Fibroblast of the aortic adventitia (primary cell): ENCODE measurements at places on chromosomes 1 and 21. TPM values are rescaled to one million over a fixed set of nuclear protein-coding genes. Genes with fewer than 3 reads are reported as not detected.

C1orf210 gene
- not detected in 2 replicates for total RNA-seq

H3-3A gene
- 56.7 and 164 TPM in 2 replicates for total RNA-seq

TRIM17 gene
- 7.0 TPM in 1 of 2 replicates, not detected in the other for total RNA-seq

GSTM5 gene
- 6.1 and 13.0 TPM in 2 replicates for total RNA-seq

FAM72D gene
- total RNA-seq, result 2.2 TPM in 1 of 2 replicates, not detected in the other

MPL gene
- total RNA-seq, result not detected in 2 replicates

TMEM234 gene
- 18.3 and 21.0 TPM in 2 replicates for total RNA-seq

DNA sequence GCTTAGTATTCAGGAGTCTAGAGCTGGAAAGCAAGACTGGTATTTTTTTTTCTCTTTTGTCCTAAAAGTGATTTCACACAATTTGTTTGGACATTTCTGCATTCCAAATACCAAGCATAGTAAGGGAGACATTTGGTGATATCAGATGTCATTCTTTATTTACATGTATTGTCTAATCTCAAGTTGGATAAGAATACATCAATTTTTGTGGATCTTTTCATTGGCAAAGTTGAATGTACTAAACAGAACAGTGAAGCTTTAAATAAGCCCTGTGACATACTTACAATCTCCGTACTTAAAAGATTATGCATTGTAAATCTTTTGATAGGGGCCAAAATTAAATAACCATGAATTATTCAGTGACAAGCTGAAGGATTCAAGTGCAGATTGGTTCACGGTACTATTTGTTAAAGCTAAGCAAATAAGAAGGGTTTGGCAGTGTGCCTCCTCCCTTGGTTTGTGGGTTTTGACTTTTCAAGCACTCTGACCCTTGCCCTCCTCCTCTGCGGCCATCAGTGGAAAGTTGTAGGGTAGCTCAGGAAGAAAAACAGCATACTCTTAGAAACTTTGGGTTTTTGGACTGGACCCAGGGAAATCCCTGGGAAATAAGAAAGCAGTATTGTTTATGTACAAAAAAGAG is 663.7 kb downstream of the ADGRL2 start:
- peak; percentile 53 for DNase-seq

DNA sequence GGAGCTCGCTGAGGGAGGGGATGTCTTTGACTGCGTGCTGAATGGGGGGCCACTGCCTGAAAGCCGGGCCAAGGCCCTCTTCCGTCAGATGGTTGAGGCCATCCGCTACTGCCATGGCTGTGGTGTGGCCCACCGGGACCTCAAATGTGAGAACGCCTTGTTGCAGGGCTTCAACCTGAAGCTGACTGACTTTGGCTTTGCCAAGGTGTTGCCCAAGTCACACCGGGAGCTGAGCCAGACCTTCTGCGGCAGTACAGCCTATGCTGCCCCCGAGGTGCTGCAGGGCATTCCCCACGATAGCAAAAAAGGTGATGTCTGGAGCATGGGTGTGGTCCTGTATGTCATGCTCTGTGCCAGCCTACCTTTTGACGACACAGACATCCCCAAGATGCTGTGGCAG is 1.4 kb downstream of the TSSK3 start:
- no peak for DNase-seq

DNA sequence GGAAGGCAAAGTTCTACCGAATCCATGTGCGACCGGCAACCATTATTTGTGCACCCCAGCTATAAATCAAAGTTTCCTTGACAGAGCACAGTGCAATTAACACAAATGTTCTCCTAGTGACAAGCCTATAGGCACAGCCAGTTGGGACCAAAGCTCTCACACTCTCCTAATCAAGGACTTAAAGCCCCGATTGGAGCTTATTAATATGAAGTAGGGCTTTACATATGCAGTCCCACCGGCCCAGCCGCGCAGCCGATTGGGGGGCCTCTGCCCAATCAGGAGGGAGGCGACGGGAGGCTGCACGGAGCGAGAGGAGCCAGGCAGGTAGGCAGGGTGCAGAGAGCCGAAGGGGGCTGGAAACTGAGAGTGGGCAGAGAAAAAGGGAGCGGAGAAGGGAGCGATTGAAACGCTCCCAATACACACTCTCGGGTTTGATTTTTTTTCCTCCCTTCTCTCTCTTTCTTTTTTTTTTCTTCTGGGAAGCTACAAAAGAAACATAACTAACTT is at the start of gene ESRRG:
Gene ESRRG (minus strand): TSS at position 156 of the 507 bp plus-strand sequence. CDS start 130 bp downstream, at position 26.
- DNase-seq, result no peak

DNA sequence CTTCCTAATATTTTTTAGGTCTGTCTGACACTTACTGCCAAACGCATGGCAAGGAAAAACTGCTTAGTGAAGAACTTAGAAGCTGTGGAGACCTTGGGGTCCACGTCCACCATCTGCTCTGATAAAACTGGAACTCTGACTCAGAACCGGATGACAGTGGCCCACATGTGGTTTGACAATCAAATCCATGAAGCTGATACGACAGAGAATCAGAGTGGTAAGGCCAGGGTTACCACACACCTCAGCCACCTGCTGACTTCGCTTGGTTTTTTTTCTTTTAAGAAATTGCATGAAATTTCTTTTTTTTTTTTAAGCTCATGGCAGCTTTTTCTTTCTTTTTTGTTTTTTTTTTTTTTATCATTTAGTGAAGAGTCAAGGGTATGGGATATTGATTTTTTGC is 17.2 kb downstream of the ATP1A1 start:
- DNase-seq, result no peak

DNA sequence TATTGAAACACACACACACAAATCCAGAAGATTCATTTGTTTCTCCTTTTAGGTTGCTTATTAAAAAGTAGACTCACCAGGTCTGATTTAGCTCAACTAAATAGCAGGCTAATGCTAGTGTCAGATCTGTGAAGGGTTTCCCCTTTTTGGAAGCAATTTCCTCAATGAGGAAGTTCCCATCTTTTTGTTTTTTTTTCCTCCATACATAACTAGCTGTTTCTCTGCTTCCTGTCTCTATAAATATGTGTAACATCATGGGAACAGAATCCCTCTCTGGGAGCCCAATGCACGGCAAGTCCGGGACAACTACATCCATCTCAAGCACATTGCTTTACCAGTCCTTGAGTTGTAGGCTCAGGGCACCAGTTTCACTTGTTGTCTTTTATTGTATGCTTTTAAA is 1421.1 kb downstream of the PLA2G4A start:
- DNase-seq, result no peak

DNA sequence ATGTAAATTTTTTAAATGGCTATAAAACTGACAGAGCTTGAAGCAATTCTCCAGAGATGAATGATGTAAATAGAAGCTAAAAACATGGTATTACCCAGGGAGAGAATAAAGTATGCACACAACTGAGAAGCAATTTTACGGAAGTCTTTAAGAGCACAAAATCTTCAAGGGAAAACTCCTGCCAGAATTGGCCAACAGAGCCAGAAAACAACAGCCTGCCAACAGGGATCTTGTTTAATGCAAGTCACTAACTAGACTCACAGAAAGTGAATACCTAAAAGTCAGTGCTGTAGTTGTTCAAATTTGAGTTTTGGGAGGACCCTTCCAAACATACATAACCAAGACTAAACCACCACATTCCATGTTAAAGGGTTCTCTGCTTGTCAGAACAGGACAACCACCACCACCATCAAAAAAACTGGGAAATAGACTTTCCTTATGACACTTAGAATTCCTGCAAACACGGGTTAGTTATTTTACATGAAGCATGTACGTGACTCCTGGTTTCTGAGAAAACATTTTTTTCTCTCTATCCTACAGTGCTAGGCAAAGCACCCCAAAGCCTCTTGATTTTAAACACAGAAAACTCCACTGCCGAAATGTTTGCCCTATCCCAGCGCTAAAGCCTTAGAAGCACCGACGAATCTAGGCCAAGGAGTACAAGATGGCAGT is 1.6 kb downstream of the EPS15 start:
- peak; percentile 61 for DNase-seq

DNA sequence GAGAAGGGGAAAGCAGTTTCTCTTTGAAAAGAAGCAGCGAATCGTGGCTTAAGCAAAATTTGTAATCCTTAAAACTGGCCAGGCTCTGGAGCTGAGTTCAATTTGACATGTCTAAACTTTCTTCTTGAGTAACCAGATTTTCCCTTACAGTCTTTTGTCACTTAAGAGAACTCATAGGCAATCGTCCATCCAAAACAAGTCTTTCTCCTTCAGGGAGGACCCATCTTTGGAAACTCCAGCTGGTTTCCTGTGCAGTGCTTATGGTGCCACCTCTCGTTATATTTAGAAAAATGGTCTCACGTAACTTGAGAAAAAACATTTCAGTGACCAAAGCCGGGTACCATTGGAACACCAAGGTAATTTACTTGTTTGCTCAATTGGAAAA is 1.8 kb upstream of the PTTG1IP start:
- DNase-seq, result peak; percentile 80

DNA sequence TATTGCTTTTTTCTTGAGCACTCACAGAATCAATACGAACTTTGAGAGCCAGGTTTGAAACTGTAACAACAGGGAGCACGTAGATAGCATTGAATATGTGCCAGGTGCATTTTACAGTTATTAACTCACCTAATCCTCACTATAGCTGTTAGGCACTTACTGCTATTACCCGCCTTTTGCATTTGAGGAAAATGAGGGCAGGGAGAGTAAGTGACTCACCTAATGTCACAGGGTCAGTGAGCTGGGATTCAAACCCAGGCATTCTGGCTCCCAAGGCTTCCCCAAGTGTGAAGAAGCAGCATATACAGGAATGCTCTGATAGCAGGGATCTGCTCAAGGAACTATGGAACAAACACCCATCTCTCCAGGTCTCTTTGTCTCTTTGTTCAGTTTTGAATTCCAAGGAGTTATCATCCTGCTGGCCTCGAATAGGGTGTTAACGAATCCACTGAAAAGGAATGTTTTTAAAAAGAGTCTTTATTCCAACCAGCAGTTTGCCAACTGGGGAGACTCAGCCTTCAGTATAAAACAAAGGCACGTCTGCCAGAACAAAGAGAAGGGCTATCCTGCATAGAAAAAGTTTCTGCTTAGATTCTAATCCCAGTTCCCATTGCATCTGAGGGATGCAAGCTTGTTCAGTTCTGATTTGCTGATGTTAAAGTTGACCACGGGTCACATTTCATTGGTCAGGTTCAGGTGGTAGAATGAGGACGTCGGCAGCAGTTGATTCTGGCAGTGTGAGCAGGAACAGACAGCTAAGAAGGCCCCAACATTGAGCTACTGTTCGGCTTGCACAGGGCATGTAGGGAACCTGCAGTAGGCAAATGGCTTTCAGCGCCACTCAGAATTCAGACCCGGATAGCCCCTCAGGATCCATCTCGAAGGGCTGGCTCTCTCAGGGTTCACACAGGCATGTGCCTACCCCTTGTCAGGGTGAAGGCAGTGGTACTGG is 22.1 kb downstream of the TRIM67 start:
- DNase-seq, result no peak

DNA sequence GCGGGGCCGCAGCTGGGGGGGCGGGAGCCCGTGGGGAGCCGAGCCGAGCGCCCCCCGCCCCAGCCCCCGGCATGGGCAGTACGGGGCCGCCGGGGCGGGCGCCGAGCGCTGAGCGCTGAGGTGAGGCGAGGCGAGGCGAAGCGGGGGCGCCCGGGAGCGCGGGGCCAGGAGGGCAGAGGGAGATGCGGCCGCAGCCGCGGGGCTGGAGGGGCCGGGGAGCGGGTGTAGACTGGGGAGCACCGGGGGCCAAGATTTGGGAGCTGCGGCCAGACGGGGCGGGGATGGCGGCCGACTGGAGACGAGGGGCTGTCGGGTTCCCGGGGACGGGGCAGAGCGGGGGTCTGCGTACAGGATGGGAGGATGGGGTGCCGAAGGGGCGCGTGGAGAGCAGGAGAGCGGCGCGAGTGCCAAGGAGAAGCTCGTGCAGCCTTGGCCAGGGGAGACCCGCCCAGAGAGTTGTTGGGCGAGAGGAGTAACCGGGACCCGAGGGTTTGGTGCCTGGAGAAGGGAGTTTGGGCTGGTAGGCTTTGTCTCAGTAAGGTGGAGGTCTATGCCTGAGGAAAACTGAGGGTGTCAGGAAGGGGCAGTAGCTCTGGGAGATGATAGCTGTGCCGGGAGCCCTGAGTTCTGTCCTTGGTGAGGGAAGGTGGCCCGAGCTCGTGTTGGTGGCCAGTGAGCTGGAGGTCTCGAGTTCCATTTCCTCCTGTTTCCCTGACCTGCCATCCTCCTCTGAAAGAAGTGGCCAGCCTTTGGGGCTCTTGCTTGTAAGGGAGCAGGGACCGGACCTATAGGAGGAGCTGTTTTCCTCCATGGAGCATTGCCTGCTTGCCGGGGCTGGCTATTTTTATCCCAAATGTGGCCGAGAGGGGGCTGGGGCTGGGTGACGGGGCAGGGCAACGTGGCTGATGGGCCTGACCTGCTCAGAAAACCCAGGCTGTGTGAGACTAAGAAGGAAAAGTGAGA is 539 bp downstream of the ATP8B2 start:
- peak; percentile 92 for DNase-seq

- DNase-seq, result no peak
Measured at GRCh38 chr1:177131723-177132122, 32.8 kb downstream of the ASTN1 start.

DNA sequence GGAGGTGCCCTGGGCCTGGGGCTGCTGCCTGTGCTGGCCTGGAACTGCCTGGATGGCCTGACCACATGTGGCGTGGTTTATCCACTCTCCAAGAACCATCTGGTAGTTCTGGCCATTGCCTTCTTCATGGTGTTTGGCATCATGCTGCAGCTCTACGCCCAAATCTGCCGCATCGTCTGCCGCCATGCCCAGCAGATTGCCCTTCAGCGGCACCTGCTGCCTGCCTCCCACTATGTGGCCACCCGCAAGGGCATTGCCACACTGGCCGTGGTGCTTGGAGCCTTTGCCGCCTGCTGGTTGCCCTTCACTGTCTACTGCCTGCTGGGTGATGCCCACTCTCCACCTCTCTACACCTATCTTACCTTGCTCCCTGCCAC is 1.8 kb downstream of the GPR3 start:
- DNase-seq, result no peak

DNA sequence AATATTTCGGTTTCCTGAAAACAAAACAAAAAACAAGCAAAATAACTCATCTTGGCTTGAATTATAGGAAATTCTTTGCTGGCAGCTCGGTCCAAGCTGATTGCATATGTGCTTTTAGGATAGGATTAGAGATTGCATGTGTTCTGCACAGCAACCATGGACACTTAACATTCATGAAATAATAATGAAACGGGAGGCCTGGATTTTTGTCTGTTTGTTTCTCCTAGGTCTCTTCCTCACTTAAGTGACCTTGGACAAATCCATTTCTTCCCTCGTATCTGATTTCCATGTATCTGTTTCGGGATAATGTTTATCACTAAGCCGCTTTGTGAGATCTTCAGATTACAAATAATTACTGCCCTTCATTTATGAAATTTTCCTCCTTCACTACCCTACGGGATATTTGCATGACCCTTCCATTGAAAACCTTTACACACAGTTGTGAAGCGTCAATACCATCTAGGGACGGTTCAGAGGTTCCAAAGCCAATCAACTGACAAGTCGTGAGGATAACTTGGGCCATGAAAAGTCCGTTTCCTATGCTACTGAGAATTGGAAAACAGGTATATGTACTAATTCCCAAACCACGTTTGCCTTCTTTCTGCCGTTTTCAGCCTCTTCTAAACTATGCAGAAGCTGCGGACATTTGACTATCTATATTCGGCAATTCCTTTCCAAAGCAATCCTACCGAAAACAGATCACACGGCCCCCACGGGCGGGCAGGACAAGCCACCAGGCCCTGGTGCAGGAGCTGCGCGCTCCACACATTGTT is 1.3 kb upstream of the H3-3A start:
- DNase-seq, result peak; percentile 19

GRCh38 chr1:184060316-184060715 is 8.8 kb downstream of the TSEN15 start:
- DNase-seq, result peak; percentile 32

- DNase-seq, result no peak
Measured at GRCh38 chr1:17176306-17177061, 28.4 kb upstream of the PADI1 start.

GRCh38 chr1:218200979-218201378 is 84.1 kb upstream of the RRP15 start:
- DNase-seq, result peak; percentile 31

- peak; percentile 81 for DNase-seq
Measured at GRCh38 chr1:29709704-29710280, 473.5 kb downstream of the PTPRU start.
